Lung microvascular endothelial cell (primary cell): ENCODE measurements at places on chromosomes 11 and 22. TPM values are rescaled to one million over a fixed set of nuclear protein-coding genes. Genes with fewer than 3 reads are reported as not detected.

DNA sequence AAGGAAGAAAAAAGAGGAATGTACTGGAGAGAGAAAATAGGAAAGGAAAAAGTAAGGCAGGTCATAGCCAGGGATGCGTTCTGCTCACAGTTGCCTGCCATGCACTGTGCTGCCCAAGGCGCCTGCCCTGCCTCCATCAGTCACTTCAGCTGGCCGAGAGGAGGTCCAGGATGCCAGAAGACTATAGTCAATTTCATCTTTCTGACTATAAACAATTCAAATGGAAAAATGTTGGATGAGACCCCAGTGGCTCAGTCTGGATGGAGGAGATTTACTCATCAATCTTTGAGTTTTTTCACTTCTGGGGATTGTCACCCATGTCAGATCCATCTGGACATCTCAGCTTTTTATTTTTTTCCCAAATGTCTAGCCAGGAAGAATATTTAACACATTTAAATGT, 36.7 kb upstream of the CLMP start:
- no peak for DNase-seq

DNA sequence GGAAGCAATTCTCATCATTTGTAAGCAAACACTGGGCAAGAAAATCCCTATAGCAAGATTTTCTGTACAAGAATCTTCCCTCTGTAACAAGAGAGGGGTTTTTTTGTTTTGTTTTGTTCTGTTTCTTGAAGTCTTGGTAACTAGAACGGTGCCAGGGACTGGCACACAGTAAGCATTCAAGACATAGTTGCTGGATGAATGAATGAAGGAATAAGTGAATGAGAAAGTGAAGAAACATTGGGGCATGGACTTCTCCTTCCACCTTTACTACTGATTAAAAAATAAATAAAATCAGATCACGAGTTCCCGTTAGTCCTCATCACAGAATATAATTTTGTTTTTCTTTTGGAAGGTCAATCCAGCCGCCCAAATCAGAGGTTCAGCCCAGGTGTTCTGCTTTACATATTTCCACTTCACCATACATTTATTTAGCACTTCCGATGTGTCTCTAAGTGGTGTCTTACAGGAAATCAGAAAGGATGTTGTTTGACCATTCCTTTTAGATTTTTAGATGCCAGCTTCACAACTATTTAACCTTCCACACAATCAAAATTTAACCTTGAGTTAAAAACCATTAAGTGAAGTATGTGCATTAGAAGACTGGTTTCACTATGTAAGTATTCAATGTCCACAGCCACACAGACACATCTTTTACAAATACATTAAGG, 281.2 kb downstream of the CADM1 start:
- DNase-seq: no peak

GRCh38 chr11:57639321-57640067, 10.2 kb downstream of the YPEL4 start:
- DNase-seq: no peak

- DNase-seq: peak; percentile 66
Measured at GRCh38 chr11:32172848-32173834, 82.3 kb downstream of the RCN1 start.

The CCDC88B gene
- total RNA-seq: 0.79 and 1.7 TPM in 2 replicates

- no peak for DNase-seq
Measured at GRCh38 chr11:8313504-8314090, 49.9 kb upstream of the LMO1 start.

GRCh38 chr11:12238420-12238819, 128.0 kb downstream of the MICAL2 start:
- no peak for DNase-seq

GRCh38 chr11:65188486-65188885, 6.8 kb downstream of the CAPN1 start:
- no peak for DNase-seq

DNA sequence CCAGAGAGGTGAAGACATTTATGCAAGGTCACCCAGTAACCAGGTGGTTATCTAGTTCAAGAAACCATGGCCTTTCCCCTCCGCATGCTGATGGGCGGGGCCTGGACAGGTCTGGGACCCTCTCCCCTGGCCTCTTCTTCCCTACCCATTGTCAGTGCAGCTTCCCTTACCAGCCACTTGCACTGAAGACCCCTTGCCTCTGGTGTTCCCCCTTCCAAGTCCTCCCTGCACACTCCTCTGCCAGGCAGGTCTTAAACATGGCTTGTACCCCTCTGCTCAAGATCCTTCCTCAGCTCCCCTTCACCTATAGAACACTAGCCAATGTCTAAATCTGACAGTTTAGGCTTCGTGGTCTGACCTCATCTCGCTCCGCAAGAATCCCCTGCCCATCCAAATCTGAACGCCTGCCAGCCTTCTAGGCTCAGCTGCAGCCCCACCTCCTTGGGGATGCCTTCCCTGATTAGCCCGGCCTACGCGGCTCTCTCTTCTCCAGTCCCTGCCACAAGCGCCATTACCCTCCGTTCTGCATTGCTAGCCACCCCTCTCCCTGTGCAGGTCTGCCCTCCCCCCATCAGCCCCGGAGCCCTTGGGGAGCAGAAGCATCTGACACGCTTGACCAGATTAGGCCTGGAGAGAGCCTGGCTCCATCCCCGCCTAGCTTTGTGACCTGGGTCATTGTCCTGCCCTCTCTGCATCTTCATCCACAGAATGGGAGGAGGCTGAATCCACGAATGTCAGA, 213.8 kb downstream of the DSCAML1 start:
- no peak for DNase-seq

DNA sequence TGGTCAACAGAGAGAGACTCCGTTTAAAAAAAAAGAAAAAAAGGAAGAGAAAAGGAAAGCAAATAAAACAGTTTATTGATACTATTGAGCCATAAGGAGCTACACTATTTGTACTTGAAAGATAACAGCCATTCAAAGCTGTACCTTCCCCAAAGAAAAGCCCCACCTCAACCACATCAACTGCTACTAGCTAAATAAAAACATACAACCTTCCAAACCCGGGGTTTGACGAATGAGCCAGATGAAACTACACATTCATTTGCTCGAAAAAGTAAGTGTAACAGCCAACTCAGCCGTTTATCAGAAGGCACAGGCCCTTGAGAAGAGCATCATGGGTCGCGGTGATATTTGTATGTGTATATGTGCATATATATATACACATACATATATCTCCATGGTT, 78.4 kb downstream of the SIK3 start:
- DNase-seq: no peak

The ADAMTS15 gene
- total RNA-seq: 2.6 and 4.0 TPM in 2 replicates

DNA sequence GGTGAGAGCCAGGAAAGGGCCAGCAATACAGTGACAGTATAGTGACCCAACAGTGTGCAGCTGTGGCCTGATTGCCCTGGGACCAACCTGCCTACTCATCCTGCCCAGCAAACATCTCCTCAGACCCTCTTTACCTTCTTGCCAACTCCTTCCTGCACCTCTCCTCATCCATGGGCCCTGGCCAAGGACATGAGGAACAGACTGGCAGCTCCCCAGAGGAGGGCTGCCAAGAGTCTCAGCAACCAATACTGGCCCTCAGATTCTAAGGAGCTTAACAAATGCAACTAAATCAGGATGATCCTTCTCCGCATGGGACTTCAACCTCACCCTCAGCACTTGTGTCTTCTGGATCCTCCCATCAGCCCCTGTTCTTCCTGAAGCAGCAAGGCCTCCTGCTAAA, 77.0 kb downstream of the RPL27A start:
- DNase-seq: no peak

- DNase-seq: no peak
Measured at GRCh38 chr11:1228101-1228821, 5.4 kb downstream of the MUC5B start.

DNA sequence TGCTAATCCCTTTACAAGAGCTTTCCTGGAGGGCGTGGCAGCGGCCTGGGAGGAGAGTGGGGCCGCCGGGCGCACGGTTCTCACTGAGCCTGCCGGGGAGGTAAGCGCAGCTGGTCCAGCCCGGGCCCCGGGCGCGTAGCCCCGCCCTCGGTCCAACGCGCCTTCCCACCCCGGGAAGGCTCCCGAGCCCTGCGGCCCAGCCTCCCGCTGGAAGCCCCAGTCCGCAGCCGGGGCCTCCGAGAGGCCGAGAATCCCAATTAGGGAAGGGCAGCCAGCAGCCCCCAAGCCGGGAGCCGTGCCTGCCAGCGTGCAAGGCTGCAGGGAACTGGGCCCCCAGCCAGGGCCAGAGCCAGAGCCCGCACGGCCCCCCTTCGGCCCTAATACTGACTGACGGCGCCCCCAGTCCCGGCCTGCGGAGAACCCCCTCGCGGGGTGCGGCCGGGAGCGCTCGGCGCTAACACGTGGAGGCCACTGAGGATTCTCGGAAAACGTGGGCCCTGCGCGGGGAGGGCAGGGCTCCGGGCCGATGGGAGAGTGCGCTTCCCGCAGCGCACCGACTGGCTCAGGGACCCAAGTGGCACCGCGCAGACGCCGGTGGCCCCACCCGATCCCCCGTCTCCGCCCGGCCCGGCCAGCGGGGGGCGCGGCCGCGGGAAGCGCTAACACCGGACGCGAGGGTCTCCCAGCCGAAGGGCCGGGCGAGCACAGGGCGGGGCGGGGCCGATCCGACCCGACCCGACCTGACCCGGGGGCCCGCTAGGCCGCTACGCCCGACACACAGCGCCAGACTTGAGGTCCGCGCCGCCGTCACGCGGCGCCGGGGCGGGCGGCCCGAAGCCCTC, 5.7 kb downstream of the ZFTA start:
- no peak for DNase-seq

The OR4B1 gene
- total RNA-seq: not detected in 2 replicates

DNA sequence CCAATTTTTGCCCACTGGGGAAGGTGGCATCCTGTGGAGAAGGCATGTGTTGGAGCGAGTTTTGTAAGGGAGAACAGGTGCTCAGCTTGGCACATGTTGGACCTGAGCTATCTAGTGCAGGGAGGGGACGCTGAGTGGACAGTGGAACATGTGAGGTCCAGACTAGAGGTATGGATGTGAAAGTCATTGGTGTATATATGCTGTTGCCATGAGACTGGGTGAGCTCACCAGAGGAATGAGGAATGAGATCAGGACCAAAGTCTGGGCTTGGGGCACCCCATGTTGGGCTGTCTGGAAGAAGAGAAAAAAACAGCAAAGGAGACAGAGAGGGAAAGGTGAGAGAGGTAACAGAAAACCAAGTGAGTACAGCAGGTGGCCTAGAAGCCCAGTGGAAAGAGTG, 12.3 kb upstream of the SYT7 start:
- DNase-seq: no peak

DNA sequence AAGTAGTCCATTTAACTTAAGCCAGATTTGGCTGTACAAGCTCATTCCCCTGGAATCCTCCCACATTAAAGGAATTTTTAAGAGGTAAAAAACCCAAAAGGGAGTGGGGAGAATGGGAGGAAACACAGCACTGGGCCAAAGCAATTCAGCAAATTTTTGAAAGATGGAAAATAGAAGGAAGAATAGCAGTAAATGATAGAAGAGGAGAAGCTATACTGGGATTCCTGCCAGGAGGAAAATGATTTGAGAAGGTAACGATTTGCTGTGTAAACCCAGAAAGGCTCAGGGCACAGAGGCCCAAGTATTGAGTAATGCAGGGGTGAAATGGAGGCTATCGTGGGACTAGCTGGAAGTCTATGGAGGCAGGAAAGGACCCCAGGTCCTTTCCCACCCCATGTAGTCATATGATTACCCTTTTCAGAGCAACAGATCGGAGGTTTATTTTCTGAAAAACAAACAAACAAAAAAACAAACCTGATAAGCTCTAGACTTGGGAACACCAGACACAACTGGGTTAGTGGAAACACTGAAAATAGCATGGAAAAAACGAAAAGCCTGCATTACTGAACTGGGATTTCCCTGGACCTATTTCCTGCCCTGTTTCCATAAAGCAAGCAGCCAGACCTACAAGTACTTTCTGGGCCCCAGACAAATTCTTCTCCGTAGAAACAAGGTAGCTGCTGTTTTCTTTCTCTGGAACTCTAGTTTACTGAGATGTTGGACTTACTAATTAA, 140.0 kb downstream of the SWAP70 start:
- no peak for DNase-seq

The PHLDA2 gene
- total RNA-seq: 0.40 and 1.7 TPM in 2 replicates

The MMP12 gene
- not detected in 2 replicates for total RNA-seq

The SYT7 gene
- total RNA-seq: 0.20 and 0.22 TPM in 2 replicates

The CCS gene
- 21.2 and 25.5 TPM in 2 replicates for total RNA-seq

The CCDC188 gene
- 3.5 and 3.6 TPM in 2 replicates for total RNA-seq

DNA sequence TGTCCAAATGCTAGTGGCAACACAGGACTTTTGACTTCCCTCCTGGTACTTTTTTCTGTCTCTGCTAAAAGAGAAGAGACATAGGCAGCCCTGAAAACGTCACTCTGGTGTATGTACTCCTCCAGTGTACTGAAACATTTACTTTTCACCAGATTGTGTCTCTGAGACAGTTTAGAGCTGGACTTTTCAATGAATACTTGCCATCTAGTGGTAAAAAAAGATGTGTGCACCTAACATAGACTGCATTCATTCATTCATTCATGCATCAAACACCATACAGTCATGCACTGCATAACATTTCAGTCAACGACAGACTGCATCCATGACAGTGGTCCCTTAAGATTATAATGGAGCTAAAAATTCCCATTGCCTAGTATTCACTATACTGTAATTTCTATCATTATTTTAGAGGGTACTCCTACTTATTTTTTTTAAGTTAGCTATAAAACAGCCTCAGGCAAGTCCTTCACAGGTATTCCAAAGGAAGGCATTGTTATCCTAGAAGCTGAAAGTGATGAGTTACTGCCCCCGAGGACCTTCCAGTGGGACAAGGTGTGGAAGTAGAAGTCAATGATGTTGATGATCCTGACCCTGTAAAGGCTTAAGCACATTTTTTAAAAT, 186.2 kb downstream of the SPON1 start:
- peak; percentile 34 for DNase-seq
